Stimulated activated CD4-positive, alpha-beta T cell treated with anti-CD3 and anti-CD28 coated beads, Interleukin-15, amount 100 ng/mL, for 48 hours (primary cell): ENCODE measurements at places on chromosomes 3 and 15.

DNA sequence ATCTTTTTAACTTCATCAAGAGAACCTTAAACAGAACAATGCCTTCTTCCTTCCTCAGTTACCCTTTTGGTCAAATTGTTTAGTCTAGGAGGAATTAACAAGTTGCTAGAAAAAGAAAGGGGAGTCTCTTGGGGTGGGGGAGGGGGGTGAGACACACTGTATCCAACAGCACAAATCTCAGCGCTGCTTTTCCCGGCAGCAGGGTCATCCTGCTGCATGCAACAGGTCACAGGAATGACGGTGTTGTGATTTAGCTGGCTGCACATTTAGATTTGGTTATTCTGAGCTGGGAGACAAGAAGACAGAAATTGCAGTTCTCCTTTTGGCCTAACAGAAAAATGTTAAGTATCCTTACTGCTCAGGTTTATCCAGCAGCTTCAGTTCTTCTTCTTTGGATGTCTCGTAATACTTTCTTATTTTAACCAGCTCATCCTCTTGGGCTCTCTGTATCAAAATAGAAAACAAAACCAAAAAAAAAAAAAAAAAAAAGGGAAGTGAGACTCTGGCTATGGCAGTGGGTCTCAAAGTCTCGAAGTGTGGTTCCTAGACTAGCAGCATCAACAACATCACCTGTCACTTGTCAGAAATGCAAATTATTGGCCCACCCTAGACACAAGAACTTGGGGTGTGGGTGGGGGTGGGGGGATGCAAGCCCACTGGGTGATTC lies 190.5 kb downstream of the GREM1 start:
- no peak for DNase-seq

GRCh38 chr3:94311651-94312050 lies 248.8 kb downstream of the NSUN3 start:
- no peak for DNase-seq

DNA sequence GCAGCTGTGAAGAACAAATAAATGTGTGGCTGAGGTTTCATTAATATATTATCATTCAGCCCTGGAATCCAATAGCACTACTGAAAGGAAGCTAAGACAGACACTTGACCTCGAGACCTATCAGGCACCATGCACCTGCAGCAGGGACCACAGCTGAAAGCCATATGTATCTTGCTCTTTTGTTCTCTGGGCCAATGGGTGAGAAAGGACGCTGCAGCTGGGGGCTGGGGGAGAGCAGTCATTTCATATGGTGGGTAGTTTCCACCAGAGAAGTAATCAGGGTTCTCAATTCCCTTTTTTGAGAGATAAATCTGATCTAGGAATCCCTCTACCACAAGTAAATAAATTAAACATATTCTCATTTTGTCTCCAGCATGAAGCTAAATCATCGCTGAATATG lies 225.6 kb upstream of the STRIT1 start:
- DNase-seq, result no peak

DNA sequence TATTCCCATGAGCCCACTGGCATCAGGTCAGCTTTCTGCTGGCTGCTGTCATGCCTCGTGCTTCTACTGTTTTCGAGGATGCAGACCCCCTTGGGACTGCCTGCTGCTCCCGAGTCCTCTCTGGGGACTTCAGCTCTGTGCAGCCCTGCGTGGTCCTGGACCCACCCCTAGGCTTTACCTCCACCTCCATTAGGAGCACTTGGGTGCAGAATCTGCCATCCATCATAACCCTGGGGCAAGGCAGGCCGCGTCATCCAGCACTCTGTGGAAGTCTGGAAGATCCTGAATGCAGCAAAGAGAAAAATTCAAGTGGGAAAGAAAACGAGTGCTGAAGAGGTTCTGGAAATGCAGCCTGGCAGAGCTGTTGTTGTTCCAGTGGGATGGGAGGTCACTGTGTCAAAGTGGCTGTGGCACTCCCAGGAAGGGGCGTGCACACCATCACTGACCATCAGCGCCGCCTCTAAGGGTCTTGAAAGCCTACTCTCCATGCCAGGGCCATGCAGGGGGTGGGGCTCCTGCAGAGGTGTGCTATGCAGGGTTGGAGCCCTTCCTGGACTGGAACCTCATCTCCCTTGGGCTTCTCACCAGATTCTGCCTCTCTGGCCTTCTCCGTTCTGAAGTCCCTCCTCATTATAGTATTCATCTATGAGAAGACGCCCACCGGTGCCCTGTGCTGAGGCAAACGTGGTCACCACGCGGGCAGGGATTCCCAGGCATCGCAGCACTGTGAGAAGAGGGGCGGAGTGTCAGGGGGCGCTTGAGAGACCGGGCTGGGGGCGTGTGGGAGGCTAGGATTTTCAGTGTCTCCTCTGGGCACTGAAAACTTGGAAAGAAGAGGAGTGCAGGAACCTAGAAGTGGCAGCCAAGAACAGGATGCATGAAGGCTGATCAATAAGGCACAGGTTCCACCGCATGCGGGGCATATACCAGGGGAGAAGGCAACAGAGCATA lies 12.5 kb downstream of the EPB42 start:
- no peak for DNase-seq

GRCh38 chr3:89221924-89222323 lies 114.5 kb downstream of the EPHA3 start:
- no peak for DNase-seq

DNA sequence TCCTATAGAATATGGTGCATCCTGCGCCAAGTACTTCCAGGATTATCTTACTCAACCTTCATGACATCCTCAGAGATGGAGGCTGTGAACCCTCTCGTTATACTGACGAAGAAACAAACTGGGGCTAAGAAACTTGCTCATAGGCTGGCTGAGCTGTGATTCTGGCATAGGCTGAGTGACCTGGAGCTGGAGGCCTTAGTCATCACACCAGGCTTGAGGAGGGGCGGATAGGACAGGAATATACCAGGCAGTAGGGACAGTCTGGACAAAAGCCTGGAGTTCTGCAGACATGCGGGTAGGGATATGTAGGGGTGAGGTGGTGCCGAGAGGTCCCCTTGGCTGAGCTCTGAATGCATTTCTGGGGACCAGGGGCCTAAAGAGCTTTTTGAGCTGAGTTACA lies 18.1 kb downstream of the HEMK1 start:
- DNase-seq, result no peak

DNA sequence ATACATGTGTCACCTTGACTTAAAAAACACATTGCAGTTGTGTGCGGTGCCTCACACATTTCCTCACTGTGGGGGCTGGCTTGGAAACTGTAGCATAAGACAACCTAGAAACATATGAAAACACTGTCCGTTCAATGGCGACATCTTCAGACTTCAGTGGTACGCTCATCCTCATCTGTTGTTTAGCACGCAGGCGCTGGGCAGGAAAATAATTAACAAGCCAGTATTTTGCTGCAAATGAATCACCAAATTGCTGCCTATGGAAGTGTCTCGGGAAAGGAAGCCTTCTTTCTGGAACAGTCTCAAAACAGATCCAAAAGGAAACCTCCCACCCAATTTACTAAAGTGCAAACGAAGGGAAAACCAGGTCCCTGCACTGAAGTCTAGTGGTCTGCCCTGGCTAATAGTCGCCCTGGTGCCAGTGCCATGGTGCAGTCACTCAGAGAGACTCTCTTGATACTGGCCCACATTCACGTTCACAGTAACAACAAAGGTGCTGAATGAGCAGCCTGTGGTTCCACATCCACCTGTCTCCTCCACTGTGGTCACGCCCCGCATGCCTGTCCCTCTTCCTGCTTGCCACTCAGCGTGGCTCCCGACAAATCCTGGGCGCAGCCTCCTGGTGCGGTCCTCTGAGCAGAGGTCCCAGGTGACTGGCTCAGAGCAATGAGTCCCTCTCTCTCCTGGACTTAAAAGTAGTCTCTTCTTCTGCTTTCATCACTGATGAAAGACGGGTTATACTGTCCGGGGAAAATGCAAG lies 35.6 kb upstream of the MUC13 start:
- DNase-seq, result no peak

DNA sequence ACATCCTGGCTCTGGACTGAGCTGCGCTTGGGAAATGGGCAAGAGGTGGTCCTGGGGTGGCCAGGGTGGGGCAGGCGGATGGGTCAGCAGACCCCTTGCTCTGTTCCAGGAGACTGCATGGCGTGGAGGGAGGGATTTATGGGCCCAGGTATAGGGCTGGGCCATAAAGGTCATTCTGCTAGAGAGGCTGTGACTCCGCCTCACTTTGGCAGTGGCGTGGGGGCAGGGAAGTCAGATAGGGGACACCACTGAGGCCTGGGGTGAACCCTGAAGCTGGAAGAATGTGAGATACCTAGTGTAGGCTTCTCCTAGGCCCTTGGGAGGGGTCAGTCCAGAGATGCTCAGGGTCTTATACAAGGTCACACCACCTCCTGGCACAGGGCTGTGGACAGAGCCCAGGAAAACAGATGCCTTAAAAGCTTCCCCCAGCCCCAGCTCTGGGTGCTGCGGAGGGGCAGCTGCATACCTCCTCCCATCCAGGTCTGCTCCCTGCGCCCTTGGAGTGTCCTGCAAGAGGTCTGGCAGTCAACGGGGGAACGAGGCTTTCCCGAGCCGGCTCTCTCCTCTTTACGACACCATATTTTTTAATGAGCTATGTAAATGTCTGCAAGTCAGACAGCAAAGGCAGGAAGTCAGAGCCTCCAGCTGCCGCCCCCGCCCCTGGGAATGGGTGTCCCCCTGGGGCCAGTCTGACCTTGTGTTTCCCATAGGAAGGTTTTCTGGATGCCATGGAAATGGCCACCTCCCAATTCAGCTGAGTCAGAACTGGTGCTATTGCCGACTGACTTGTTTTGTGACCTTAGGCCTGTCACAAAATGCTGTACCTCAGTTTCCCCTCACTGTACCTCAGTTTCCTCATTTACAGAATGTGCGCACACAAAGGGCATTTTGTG lies 26.3 kb downstream of the LINGO1 start:
- DNase-seq, result no peak

DNA sequence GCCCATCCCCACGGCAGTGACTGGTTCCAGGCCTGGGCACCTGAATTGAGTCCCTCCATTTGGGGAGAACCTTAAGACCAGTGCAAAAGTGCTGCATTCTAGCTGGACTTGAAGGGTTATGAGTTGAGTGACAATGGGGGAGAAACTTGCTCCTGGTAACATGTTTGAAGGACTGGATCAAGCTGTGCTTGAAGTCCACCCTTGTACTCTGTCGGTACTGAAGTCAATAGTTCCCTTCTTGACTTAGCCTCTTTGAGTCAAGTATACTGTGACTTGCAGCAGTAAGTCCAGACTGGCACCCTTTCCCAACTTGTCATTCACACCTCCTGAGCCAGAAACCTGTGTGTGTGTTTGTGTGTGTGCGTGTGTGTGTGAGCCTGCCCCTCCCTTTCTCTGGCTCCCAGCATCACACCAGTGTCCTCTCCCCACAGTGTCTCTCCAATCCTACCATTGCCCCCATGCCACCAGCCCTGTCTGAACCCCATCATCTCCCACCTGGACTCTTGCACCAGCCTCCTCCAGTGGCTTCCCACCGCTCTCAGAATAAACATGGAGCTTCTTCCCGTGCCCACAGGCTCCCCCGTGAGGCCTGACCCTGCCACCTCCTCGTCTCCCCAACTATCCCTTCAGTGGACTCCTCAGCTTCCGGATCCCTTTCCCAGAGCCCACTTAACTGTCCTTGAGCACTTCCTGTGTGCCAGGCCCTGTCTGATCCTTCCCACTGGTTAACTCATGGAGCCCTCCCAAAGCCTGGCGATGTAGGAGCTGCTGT lies 10.2 kb upstream of the FBLN2 start:
- DNase-seq, result no peak

DNA sequence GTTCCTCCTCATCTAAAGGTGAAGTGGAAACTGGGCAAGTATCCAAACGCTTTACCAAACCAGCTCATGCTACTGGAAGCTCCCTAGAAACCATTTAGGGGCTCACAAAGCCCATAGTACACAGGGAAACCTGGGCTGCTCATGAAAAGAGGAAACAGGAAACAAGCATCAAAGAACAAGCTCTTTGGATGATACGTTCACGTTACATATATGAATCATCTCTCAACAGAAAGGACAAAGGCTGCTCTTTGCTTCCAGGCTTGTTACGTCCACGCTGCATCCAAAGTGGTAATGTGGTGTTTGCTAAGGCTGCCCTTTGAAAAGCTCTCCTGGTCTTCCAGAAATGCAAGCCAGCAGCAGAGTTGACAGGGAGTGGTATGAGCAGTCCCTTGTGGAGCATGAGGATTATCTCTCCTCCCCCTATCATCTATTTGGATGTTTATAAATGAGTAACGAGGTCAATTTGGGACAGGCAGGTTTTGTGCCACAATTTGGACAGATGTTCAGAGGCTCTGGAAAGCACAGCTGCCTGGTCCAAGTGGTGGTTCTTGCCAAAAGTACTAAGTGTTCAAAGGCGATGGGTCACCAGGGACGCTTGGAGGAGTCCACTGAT lies 98.0 kb upstream of the RORA start:
- DNase-seq, result no peak

DNA sequence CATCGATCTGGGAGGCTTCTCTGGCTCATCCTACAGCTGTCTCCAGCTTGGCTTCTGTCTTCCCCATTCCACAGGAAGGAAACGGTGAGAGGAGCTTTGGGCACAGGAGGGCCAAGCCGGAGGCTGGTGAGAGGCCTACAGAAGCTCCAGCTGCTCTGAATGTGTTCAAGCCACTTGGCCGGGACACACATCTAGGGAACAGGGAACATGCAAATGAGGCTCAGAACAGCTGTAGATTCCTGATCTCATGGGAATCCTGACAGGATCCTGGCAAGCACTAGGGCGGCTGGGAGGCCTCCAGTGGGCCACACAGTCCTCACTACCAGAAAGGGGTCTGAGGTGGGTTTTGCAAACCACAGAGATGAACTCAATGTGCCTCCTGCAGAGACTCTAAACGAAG lies 13.7 kb downstream of the SEMA5B start:
- no peak for DNase-seq

DNA sequence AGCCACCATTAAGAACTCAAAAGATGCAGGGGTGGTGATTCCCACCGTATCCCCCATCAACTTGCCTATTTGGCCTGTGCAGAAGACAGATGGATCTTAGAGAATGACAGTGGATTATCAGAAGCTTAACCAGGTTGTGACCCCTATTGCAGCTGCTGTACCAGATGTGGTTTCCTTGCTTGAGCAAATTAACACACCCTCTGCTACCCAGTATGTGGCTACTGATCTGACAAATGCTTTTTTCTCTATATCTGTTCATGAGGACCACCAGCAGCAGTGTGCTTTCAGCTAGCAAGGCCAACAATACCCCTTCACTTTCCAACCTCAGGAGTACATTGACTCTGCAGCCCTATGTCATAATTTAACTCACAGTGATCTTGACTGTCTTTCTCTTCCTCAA lies 8.6 kb upstream of the MCF2L2 start:
- no peak for DNase-seq

DNA sequence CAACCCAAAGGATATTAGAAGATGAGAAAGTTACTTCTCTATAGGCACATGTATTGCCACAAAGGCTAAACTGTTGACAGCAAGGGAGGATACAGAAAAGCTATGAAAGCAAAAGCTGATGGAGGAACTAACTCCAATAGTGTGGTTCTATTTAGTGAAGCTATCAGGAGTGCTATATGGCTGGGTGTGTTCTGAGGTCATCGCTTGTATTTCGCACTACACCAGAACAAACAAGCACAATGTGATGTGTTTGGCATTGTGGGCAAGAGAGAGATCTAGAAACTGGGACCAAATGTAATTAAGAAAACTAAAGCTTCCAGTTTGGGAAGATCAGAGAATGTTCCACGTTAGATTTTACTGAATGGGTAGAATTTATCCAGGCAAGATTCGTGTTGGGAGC lies 220.4 kb upstream of the UMPS start:
- DNase-seq, result no peak
